ENCODE measurements at places on chromosomes 2 and 18. TPM values are rescaled to one million over a fixed set of nuclear protein-coding genes. Genes with fewer than 3 reads are reported as not detected.

Gene CPO
- polyA plus RNA-seq = not detected

Gene SCN2A
- polyA plus RNA-seq = 0.06 TPM

Gene ADD2
- 17.3 TPM for polyA plus RNA-seq

Gene TRIP12
- polyA plus RNA-seq = 51.5 TPM

Gene VSNL1
- not detected for polyA plus RNA-seq

Gene RAX
- not detected for polyA plus RNA-seq

Gene G6PC2
- polyA plus RNA-seq = not detected

Gene RTP5
- polyA plus RNA-seq = not detected
